Psoas muscle (tissue), 8 donors: ENCODE measurements at places on chromosomes 1 and 21. TPM values are rescaled to one million over a fixed set of nuclear protein-coding genes. Genes with fewer than 3 reads are reported as not detected.

- no peaks in the 10 kb centered on the region for H3K27me3 ChIP-seq
- H3K4me3 ChIP-seq: no peak overlapping the region
- no peaks in the 10 kb centered on the region for H3K4me1 ChIP-seq
- H3K27ac ChIP-seq: no peak overlapping the region
These were observed 58.2 kb upstream of the LRRC8B start for GRCh38 chr1:89466307-89466930.

The TRIM58 gene
- 0.04 TPM for polyA plus RNA-seq

The PPM1J gene
- 4.1 TPM for polyA plus RNA-seq

DNA sequence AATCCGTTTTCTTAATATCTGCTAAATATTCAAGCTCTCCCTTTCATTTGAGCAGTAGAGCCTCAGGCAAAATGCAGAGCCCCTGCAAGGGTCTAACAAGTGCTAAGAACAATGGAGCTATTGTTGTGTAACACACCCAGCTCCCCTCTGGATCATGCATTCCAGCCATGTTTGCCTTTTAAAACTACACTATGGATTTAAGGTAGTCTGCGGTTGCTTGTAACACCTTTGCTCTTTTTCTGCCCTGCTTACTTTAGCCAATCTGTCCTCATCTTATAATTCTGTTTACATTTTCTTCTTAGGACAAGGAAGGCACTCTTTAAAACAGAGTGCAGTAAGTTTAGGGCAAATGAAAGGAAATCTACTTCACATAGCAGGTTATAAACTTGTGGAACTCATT is 60.0 kb upstream of the C1orf105 start:
- H3K27me3 ChIP-seq: no peaks in the 10 kb centered on the region
- peaks cover 15% of the 10 kb centered on the region for H3K4me1 ChIP-seq
- H3K27ac ChIP-seq: no peak overlapping the region
- H3K36me3 ChIP-seq: no peaks in the 10 kb centered on the region
- no peak overlapping the region for H3K4me3 ChIP-seq

The ANGPTL3 gene
- not detected for polyA plus RNA-seq

The GPR52 gene
- not detected for polyA plus RNA-seq

The PGLYRP3 gene
- not detected for polyA plus RNA-seq

DNA sequence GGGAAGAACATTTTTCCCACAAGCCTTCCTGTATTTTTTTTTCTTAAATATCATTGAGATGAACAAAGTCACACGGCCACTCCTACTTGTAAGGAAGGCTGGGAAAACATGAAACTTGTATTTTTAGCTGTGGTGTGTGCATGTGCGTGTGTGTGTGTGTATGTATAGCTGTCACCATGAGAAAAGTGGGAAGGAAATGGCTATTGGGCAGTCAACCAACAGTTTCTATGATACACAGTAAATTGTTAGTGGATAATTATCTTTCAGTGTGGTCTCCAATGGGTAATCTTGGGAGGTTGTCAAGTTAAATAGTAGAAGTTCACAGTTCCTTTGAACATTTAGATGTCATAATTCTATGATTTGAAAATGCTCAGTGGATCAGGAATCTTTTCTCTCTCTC is 132.7 kb upstream of the USP24 start:
- DNase-seq: no peak
- no peaks in the 10 kb centered on the region for H3K27me3 ChIP-seq
- no peaks in the 10 kb centered on the region for H3K4me1 ChIP-seq
- no peaks in the 10 kb centered on the region for H3K36me3 ChIP-seq

DNA sequence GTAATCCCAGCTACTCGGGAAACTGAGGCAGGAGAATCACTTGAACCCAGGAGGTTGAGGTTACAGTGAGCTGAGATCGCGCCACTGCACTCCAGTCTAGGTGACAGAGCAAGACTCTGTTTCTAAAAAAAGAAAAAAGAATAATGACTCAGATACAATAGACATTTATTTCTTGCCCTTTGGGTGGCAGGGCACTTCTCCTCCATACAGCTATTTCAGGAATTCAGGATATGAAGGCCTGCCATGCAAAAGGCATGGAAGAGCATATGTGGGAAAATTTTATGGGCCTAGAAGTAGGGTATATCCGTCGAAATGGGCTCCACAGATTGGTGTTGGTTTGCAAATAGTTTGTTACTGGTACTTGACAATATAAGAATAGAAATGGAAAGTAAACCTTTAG is 20.2 kb upstream of the POGZ start:
- DNase-seq: no peak
- H3K36me3 ChIP-seq: no peaks in the 10 kb centered on the region
- no peak overlapping the region for H3K27ac ChIP-seq
- no peak overlapping the region for H3K4me3 ChIP-seq
- H3K27me3 ChIP-seq: no peaks in the 10 kb centered on the region
- H3K4me1 ChIP-seq: no peaks in the 10 kb centered on the region

DNA sequence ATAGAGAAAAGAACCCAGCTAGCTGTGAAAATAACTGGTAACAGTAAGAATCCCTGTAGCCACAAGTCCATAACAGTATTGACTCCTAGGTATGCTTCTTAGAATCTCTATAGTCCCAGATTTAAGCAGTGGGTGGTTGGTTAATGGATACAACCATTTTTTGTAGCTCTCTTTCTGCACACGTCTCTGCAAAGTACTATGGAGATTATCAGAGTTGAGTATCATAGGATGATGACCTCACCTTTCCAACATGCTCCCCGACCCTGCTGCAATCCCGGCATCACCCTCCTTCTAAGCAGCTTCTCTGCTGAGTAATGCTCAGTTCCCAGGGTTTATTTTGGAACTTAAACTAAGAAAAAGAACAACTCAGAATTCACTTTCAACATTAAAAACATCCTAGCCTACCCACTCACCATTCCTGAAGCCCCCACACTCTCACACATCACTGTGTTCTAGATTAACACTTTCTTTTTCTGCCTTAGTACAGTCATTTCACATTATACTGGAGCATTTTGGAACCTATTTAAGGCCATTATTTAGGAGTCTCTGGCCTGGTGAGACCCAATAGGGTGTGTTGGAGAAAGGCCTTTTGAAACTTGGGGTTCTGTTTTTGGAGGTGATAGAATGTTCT is 2.7 kb downstream of the MLLT11 start:
- DNase-seq: no peak
- peaks cover 14% of the 10 kb centered on the region for H3K4me1 ChIP-seq
- H3K4me3 ChIP-seq: no peak overlapping the region
- no peaks in the 10 kb centered on the region for H3K27me3 ChIP-seq

- no peak overlapping the region for H3K27ac ChIP-seq
- DNase-seq: no peak
- no peak overlapping the region for H3K4me3 ChIP-seq
These were observed 70.2 kb upstream of the CDC42BPA start for GRCh38 chr1:227388214-227389168.

The KRTAP11-1 gene
- not detected for polyA plus RNA-seq

The PKP1 gene
- 2.7 TPM for polyA plus RNA-seq
